ENCODE measurements at places on chromosomes 2 and 18. TPM values are rescaled to one million over a fixed set of nuclear protein-coding genes. Genes with fewer than 3 reads are reported as not detected.
A peak's percentile ranks its signal among the peaks of the same experiment; 100 is the strongest.

GRCh38 chr18:35998967-35999366 lies 26.5 kb downstream of the RMP24 start:
- H3K27me3 ChIP-seq: no peaks in the 10 kb centered on the region
- H3K4me3 ChIP-seq: no peak overlapping the region
- H3K27ac ChIP-seq: no peak overlapping the region
- DNase-seq: no peak
- H3K4me1 ChIP-seq: no peaks in the 10 kb centered on the region
- H3K36me3 ChIP-seq: no peaks in the 10 kb centered on the region

GRCh38 chr2:128374711-128375413 lies 56.2 kb upstream of the HS6ST1 start:
- H3K27ac ChIP-seq: no peak overlapping the region
- DNase-seq: no peak
- H3K4me1 ChIP-seq: peaks cover 4% of the 10 kb centered on the region
- no peaks in the 10 kb centered on the region for H3K36me3 ChIP-seq
- H3K27me3 ChIP-seq: peaks cover 2% of the 10 kb centered on the region

DNA sequence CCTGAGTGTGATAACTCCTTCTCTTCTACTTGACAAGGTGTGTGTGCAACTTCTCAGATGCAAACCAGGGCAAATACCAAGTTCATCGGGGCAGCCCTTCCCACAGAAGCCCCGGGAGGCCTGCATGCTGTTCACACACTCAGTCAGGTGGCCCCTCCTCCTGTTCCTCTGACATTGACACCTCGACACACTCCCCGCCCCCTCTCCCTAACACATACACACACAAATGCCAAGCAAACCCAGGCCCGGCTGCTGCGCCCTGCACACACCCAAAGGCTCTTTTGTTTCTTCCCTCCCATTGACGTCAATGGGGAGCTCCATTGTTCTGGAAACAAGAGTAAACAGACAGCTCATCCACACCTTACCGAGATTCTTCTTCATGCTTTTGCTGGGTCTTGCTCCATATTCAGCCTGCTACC lies 1.7 kb upstream of the PER2 start:
- H3K36me3 ChIP-seq: peaks cover 1% of the 10 kb centered on the region
- H3K27ac ChIP-seq: no peak overlapping the region
- DNase-seq: no peak
- H3K27me3 ChIP-seq: peaks cover 5% of the 10 kb centered on the region
- peaks cover 10% of the 10 kb centered on the region for H3K4me1 ChIP-seq
- peak overlapping the region; percentile 84 for H3K4me3 ChIP-seq

Gene NAT8
- total RNA-seq: not detected

DNA sequence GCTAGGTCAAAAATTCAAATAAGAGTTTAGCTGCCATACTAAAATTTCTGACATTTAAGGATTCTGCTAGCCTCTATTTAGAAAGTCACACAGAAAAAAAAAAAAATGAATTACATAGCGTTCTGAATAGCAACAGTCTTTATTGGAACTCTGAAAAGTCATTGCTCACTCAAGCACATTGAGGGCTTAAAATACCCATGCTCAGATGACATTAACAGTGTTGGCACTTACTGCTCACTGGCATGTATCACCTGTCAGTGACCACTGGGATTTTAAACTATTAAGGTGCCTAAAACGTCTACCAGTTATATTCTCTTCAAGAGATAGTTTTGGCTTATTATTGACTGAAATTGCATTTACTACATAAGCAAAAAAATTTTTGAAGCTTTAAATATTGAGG lies 468.0 kb upstream of the SPHKAP start:
- peaks cover 3% of the 10 kb centered on the region for H3K4me1 ChIP-seq
- no peaks in the 10 kb centered on the region for H3K36me3 ChIP-seq
- DNase-seq: no peak
- H3K27me3 ChIP-seq: no peaks in the 10 kb centered on the region
- H3K27ac ChIP-seq: no peak overlapping the region

DNA sequence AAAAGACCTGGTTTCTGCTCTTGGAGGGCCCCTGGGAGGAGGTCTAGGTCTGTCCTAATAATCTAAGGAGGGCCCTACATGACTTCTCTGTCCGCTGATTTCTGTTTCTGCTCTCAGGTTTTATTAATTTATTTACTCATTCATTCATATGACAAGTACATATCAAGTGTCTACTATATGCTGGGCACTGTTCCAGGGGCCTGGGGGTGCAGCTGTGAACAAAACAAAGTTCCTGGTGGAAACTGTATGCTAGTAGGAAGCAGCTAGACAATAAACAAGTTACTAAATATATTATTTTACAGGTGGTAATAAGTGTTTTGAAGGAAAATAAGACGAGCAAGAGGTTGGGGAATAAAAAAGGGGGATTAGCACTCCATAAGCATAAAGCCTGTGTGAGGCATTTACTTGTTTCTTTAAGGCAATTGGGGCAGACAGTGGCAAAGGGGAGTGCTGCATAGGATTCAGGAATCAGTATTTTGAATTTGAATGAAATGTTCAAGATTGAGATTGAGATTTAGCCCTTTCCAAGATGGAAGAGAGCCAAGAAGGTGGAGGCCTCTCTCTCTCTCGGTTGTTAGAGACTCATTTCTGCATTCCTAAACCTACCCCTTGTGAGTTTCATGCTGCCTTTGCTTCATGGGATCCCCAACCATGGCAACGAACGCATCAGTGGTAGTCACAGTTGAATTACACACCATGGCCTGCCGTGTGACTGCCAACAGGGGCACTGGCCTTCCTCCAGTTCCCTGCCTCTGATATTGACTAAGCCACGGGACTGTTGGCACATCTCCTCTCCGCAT lies 28.3 kb downstream of the DRC1 start:
- DNase-seq: no peak
- H3K27me3 ChIP-seq: peaks cover 4% of the 10 kb centered on the region
- no peaks in the 10 kb centered on the region for H3K36me3 ChIP-seq
- no peak overlapping the region for H3K27ac ChIP-seq
- no peaks in the 10 kb centered on the region for H3K4me1 ChIP-seq

GRCh38 chr2:128489526-128490273 lies 171.0 kb upstream of the HS6ST1 start:
- H3K36me3 ChIP-seq: no peaks in the 10 kb centered on the region
- H3K4me3 ChIP-seq: no peak overlapping the region
- H3K27ac ChIP-seq: no peak overlapping the region

Gene HOXD9
- 0.44 TPM for total RNA-seq

Gene CPLX4
- not detected for total RNA-seq

DNA sequence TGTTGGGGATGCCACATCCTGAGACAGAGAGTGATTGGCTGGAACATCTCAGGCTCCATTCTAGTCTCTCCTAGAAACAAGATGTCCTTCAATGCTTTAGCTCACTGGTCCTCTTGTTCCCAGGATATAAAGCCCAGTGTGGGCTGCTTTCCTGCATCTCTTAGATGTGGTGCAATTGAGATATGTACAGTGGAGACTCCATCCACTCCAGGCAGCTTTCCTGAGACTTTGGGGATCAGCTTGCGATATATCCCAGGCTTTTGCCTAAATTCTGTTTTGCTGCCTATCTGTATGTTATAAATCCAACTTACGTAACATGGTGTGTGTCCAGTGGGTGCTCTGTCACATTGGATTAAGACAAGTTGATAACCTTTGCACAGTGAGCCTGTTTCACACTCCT lies 264.9 kb downstream of the SUCLG1 start:
- no peak for DNase-seq
- H3K27me3 ChIP-seq: no peaks in the 10 kb centered on the region
- H3K4me3 ChIP-seq: no peak overlapping the region
- no peaks in the 10 kb centered on the region for H3K36me3 ChIP-seq

Gene IL37
- total RNA-seq: not detected

GRCh38 chr18:657311-658000 lies at the start of gene TYMS:
Gene TYMS, plus strand, starts transcription at chr18:657653. Its CDS starts 90 bp downstream, at chr18:657743.
- peak; percentile 67 for DNase-seq
- no peaks in the 10 kb centered on the region for H3K27me3 ChIP-seq
- peak within 1 kb of the TSS; percentile 90 for H3K4me3 ChIP-seq
- H3K36me3 ChIP-seq: peaks cover 9% of the 10 kb centered on the region

Data from glutamatergic neuron (in vitro differentiated cells).